ENCODE measurements at places on chromosomes 12 and 14. TPM values are rescaled to one million over a fixed set of nuclear protein-coding genes. Genes with fewer than 3 reads are reported as not detected.

SERPINA10 gene
- not detected for total RNA-seq

LRRC74A gene
- total RNA-seq: not detected

SLC10A1 gene
- total RNA-seq: not detected

CLEC6A gene
- not detected for total RNA-seq

PTPRR gene
- 2.0 TPM for total RNA-seq

PROX2 gene
- total RNA-seq: not detected

AICDA gene
- total RNA-seq: 0.40 TPM

GPD1 gene
- total RNA-seq: 56.3 TPM

CFAP73 gene
- total RNA-seq: not detected

TBX3 gene
- 16.6 TPM for total RNA-seq

PLD4 gene
- total RNA-seq: 3.1 TPM

SLC17A8 gene
- 0.35 TPM for total RNA-seq

BBOF1 gene
- 7.8 TPM for total RNA-seq

ITGB7 gene
- total RNA-seq: 0.80 TPM

CYP46A1 gene
- 2.3 TPM for total RNA-seq

LMNTD1 gene
- total RNA-seq: 0.18 TPM

COL2A1 gene
- total RNA-seq: 88.7 TPM

KRT79 gene
- total RNA-seq: not detected

TTLL5 gene
- total RNA-seq: 14.1 TPM

MYO1H gene
- not detected for total RNA-seq

TAS2R42 gene
- total RNA-seq: not detected

VDR gene
- total RNA-seq: 0.40 TPM

ALDH1L2 gene
- 7.5 TPM for total RNA-seq

NRIP2 gene
- total RNA-seq: 2.3 TPM

RPS6KL1 gene
- total RNA-seq: 6.1 TPM

BIN2 gene
- total RNA-seq: 1.8 TPM

CIROP gene
- not detected for total RNA-seq

SLC25A47 gene
- 0.09 TPM for total RNA-seq

SDR9C7 gene
- 0.22 TPM for total RNA-seq

ATP2A2 gene
- 312 TPM for total RNA-seq

TMEM52B gene
- not detected for total RNA-seq

CHGA gene
- not detected for total RNA-seq

ASIC1 gene
- 3.5 TPM for total RNA-seq

DUSP16 gene
- 18.2 TPM for total RNA-seq

GLIPR1L2 gene
- 1.5 TPM for total RNA-seq

KRT75 gene
- total RNA-seq: not detected

FOXA1 gene
- total RNA-seq: 0.09 TPM

PRH2 gene
- total RNA-seq: not detected

ANO4 gene
- 0.35 TPM for total RNA-seq

CACNB3 gene
- 10.6 TPM for total RNA-seq

LBHD2 gene
- 0.09 TPM for total RNA-seq

BICDL1 gene
- 1.3 TPM for total RNA-seq

SCYL2 gene
- 27.6 TPM for total RNA-seq

KRT81 gene
- total RNA-seq: 0.04 TPM

A2M gene
- 233 TPM for total RNA-seq

TSPAN19 gene
- total RNA-seq: 0.04 TPM

APOF gene
- not detected for total RNA-seq

KRT73 gene
- total RNA-seq: 0.09 TPM

LRFN5 gene
- total RNA-seq: 10.0 TPM

PSEN1 gene
- 32.3 TPM for total RNA-seq

LRRK2 gene
- total RNA-seq: 5.9 TPM

TTC6 gene
- total RNA-seq: 0.27 TPM

NDUFA12 gene
- 124 TPM for total RNA-seq

FSCB gene
- total RNA-seq: 0.04 TPM

PLCZ1 gene
- total RNA-seq: not detected

ACSS3 gene
- 12.7 TPM for total RNA-seq
